ENCODE measurements at places on chromosomes 3 and 15.

DNA sequence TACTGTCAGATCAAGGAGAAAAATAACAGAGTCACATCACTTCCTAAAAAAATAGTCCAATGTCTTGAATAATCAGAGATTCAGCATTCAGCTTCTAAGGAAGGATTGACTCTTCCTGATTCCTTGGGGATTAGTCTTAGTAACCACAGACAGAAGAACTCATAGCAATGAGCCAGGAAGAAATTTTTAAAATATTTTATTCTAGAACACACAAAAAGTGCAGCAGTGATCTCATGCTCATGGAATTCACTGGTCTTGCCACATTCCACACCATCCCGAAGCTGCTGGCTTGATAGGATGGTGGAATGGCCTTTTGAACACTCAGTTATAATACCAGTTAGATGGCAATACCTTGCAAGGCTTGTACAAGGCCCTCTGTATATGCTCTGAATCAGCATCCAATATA is 43.0 kb upstream of the ABI3BP start:
- DNase-seq, result peak; percentile 67

- DNase-seq, result peak; percentile 35
These were observed 75.5 kb downstream of the NEDD4 start for GRCh38 chr15:55917881-55918296.

DNA sequence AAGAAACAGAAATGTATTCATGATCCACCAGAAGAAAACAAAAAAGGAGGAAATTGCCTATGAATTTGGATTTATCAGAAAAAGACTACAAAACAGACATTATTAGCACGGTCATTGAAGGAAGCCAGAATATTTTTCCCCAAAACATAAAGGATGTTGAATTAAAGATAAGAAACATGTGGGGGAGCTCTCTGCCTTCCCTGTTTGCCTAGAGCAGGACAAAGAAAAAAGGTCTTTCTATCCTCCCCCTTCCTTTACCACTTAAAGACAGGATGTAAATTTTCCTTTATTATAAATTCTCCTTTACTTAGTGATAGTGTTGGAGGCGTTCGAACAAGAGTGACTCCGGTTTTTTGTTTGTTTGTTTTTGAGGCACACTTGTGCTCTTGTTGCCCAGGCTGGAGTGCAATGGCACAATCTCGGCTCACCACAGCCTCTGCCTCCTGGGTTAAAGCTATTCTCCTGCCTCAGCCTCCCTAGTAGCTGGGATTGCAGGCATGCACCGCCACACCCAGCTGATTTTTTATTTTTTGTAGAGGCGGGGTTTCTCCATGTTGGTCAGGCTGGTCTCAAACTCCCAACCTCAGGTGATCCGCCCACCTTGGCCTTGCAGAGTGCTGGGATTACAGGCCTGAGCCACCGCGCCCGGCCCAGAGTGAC is 14.9 kb upstream of the RPN1 start:
- no peak for DNase-seq

DNA sequence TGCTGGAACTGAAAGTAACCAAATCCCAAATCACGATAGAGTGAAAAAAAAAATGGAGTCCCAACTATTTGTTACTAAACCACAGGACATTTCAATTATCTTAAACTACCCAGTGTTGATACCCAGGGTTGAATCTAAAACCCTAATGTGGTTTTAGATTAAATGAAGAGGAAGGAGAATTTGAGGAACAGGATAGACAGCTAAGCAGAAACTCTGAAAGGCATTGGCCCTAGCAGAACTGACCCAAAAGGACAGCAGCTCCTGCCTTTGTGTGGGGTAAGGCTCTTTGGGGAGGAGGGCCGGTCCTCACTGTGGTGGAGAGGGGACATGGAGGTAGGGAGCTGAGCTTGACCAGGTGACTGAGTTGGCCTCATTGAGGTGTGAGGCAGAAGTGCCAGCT is 30.7 kb upstream of the SNRK start:
- no peak for DNase-seq

- DNase-seq, result no peak
These were observed 236.3 kb downstream of the CNTN4 start for GRCh38 chr3:2334921-2335320.

DNA sequence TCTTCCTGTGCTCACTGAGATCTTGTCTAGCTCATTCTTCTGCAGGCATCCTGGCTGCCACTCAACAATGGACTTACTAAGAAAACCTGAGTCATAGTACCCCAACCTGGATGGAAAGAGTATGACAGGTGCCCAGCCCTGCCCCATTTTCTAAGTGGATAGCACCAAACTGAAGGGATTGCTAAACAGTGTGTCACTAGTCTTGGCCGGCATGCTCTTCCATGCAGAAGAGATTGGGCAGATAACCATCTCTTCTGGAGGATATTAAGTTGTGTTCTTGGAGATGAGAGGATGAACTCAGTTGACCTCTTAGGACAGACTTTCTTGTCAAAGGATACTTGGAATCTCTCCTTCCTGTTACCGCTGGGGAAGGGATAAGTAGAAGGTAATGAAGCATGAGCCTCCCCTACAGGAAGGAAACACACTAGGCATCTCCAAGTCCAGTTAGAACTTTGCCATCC is 797.5 kb downstream of the AGBL1 start:
- DNase-seq, result no peak

DNA sequence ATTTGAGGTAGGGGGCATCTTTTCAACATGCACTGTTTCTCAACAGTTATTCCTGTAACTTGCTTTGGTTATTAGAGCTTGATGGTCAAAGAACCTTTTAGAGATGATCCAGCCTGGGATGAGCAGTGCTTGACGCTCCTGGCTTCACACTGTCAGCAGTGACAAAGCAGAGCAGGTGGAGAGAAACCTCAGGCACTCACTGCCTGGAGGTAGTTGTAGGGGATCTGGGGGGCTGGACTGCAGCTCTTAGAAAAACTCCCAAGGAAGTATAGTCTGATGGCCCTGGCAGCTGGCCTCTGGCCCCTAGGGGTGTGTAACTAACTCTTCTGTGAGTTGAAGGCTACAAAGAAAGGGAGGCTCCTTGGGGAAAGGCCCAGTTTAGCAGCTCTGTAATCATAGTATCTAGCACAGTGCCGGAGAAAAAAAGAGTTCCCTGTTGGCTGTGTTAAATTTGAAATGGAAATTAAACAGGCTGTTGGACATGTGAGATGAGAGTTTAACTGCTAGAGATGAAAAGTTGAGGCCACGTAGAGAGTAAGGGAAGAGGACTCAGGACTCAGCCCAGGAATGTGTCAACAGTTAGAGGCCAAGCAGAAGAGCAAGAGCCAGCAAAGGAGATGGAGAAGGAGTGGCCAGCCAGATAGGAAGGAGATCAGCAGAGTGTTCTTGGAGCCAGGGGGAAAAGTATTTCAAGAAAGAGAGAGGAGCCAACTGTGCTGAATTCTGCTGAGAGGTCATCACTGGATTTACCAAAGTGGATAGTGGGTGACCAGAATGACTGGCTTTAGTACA is 14.2 kb downstream of the OXNAD1 start:
- no peak for DNase-seq

- DNase-seq, result no peak
These were observed 29.2 kb downstream of the IGF1R start for GRCh38 chr15:98677345-98678059.

DNA sequence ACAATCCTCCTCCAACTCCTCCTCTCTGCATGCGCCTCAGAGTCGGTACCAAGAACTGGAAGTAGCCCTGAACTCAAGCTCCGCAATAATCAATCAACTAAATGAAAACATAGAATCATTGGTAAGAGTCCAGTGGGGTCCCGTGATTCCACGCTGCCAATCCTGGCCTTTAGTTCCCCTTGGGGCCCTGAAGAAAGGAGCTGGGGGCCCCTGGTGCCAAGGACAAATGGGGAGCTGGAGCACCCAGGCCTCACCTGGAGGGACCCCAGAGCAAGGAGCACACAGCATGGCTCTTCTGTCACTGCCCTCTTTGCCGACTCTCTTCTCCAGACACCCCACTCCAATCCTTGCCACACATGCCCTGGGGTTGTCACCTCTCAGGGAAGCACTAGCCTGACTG is 80.3 kb downstream of the ADAMTS7 start:
- no peak for DNase-seq

- DNase-seq, result no peak
These were observed 10.0 kb downstream of the EIF2B5 start for GRCh38 chr3:184145111-184145524.

GRCh38 chr15:70353606-70354345 is 256.1 kb upstream of the TLE3 start:
- DNase-seq, result no peak

GRCh38 chr15:81530271-81530691 is 156.3 kb upstream of the TMC3 start:
- DNase-seq, result no peak

GRCh38 chr3:25885544-25885943 is 95.7 kb downstream of the OXSM start:
- peak; percentile 41 for DNase-seq

DNA sequence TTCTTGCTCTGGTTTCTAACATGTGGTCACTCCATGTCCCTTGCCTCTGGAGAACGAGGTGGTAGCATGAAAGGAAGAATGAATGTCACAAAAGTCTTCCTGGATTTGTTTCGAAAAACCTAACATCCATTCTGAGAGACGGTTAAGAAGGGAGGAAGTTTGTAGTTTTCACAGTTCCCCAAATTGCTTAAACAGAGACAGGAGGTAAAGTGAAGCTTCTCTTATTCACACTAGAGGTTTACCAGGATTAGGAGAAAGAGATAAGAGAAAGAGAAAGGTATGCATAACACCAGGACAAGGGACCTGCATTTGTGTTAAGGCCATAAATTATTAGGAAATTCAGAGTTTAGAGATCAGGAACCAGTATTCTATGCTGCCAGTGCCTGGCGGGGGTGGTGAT is 228.1 kb downstream of the CPNE4 start:
- DNase-seq, result no peak

- no peak for DNase-seq
These were observed 23.1 kb downstream of the XXYLT1 start for GRCh38 chr3:195247863-195248189.

DNA sequence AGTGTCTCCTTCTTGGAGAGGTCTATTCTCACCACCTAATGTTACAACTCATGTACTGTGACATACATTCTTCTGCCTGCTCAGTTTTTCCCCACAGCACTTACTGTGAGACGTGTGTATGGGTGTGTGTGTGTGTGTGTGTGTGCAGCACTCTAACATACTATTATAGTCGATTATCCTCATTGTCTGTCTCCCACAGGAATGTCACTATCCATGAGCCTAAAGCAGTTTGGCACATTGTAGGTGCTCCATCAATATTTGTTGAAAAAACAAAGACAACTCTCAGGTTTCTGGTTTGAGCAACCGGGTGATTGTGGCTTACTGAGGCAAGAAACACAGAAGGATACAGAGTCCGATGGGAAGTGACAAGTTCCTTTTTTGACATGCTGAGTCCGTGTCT is 8.6 kb upstream of the ZNF148 start:
- DNase-seq, result no peak

- peak; percentile 80 for DNase-seq
These were observed 36.9 kb upstream of the HERC1 start for GRCh38 chr15:63870487-63871209.
